ENCODE measurements at places on chromosomes 7 and 10.

DNA sequence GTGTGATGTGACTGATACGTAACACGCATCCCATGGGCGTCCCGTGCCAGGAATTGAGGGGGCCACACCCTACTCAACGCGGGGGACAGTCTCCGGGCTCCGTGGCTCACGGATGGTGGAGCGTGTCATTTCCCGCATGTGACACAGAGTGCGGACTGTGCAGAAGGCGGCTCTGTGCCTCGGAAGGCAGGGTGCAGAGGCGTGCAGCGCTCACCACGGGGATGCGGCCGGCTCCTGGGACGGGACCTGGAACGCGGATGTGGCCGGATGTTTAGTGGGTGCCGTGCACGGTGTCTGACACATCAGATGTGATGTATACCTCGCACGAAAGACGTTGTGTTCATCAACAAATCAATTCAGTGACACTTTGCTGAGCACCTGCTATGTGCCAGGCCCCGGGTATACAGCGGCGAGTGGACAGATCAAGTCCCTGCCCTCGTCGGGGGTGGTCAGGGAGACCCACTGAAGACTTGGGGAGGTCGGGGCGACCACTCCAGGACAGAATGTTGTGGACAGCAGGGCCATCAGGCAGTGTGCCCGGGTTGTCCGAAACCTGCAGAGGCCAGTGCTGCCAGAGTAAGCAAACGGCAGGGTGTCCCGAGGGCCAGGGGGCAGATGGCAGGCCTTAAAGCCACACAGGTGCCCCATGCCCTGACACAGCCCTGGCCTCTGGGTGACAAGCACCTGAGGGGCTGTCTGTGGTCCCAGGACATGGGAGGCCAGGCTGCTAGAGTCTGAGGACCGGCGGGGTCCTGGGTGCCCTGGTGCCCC is 38.1 kb downstream of the MICALL2 start:
- no peak for DNase-seq

DNA sequence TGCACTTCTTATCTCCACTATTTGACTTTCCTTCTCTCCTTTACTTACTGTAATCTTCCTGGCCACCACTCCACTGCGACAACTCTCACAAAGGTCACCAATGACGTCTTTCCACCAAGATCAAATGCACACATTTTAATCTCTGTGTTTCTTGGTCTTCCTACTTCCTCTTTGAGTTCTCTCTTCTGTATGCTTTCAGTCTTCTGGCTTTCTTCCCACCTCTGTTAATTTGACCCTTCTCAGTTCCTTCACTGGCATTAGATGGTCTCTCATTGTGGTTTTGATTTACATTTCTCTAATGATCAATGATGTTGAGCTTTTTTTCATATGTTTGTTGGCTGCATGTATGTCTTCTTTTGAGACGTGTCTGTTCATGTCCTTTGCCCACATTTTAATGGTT is 31.9 kb downstream of the FAM107B start:
- no peak for DNase-seq

DNA sequence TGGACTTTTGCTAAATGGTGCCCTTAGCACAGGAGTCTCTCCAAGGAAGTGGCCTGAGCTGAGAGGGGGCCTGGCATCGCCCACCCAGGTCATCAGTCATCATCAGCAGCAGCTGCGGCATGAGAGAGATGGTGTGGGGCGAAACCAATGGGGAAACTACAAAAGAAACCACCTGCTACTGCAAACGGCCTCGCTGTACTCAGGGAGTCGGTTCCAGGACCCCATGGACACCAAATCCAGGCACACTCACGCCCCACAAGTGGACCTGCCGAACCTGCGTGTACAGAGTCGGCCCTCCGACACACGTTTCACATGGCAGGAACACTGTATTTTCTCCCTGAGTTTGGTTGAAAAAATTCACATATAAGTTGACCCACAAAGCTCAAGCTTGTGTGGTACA is 37.8 kb downstream of the DIP2C start:
- DNase-seq: no peak

DNA sequence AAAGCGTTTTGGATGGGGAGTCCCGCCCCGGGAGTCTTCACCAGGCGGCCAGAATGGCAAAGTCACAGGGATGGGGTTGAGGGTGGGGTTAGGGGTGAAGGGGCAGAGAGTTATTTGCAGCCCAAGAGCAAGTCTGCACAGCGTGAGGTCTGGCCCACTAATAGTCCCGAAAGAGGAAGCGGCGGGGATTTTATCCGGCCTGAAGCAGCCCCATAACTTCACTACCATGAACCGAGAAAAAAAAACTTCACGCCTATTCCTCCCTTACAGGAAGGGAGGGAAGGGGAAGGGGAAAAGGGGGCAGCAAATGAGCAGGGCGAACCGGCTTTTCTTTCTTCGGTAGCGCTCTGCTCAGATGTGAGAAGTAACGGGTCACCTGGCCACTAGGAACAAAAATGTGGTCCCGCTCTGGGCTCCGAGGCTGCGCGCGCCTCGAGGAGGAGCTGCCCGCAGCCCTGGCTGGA is 712 bp downstream of the ITPRIP start:
- no peak for DNase-seq

DNA sequence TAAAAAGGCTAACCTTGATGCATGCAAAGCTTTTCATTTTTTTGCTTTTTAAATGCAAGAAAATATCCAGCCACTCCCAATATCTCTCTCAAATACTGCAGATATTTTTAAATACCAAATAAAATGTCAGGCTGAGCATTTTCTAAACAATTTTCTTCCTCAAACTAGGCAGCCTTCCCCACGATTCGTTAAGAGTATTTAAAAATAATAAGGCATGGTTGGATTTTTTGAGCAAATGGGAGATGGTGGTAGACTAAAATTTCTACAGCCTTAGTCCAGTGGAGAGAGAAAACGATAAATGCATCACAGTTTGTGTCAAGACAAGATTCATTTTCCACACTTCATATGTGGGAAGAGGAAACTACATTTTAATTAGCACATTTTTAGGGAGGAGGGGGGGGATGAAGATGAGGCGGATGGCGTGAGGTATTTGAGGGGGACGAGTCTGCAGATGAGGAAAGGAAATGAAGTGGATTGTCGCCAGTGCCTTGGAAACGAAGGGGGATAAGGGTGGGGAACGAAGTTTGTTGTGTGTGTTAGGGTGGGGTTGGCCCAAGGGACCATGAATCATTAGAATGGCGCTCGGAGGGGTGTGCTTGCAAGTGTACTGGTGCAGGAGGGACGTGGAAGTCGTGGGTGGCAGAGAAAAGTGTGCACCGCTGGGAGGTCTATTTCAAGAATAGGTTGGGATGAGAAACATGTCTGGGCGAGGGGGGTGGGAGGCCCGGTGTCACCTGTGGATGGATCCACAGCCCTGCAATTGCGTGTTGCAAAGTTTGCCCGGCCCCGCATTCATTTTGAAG is 1.2 kb upstream of the ADD3 start:
- no peak for DNase-seq

DNA sequence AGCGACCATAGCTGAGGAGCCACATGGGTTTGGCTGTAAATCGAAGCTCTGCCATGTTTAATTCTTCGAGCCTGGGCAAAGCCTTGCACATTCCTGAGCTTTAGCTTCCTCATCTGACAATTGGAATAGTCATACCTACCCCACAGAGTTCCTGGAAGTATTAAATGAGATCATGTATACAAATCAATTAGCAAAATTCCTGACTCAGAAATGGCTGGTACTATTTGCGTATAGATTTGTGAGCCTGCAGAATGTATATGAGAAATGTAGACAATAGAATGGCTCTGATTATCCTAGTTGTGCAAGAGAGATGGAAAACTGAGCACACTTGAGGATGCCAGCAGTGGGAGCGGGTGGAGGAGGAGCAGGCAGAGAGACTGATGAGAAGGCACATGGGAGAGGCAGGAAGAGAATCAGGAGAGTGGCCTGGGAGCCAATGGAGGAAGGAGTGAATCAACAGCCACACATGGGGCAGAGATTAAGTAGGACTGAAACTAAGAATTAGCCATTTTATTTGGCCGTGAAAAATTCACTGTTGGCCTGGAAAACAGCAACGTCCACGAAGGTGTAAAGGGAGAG is 128.0 kb upstream of the C1GALT1 start:
- no peak for DNase-seq

DNA sequence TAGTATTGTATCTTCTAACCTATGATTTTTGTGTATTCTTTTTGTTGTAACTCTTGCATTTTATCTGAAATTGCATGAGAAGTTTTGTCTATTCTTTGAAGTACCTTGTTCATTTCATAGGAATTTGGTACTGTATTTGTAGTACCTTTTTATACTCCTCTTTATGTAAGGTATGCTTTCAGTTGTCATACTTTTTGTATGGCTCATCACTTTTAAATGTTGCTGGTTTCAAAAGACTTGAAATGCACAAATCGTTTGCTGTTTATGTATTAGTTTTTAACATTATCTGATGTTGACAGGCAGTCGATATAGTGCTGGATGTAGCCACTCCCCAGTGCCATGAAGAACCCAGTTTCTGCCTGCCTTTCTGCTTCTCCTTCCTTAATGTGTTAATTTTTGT is 158.1 kb downstream of the SDK1 start:
- no peak for DNase-seq

Measured in activated gamma-delta T cell treated with anti-CD3 and anti-CD28 coated beads, Interleukin-2, amount 50 U/mL, for 16 hours (primary cell).